ENCODE measurements at places on chromosomes 1 and 21. TPM values are rescaled to one million over a fixed set of nuclear protein-coding genes. Genes with fewer than 3 reads are reported as not detected.

GRCh38 chr1:46094471-46095005 lies 37.9 kb downstream of the PIK3R3 start:
- DNase-seq = no peak

DNA sequence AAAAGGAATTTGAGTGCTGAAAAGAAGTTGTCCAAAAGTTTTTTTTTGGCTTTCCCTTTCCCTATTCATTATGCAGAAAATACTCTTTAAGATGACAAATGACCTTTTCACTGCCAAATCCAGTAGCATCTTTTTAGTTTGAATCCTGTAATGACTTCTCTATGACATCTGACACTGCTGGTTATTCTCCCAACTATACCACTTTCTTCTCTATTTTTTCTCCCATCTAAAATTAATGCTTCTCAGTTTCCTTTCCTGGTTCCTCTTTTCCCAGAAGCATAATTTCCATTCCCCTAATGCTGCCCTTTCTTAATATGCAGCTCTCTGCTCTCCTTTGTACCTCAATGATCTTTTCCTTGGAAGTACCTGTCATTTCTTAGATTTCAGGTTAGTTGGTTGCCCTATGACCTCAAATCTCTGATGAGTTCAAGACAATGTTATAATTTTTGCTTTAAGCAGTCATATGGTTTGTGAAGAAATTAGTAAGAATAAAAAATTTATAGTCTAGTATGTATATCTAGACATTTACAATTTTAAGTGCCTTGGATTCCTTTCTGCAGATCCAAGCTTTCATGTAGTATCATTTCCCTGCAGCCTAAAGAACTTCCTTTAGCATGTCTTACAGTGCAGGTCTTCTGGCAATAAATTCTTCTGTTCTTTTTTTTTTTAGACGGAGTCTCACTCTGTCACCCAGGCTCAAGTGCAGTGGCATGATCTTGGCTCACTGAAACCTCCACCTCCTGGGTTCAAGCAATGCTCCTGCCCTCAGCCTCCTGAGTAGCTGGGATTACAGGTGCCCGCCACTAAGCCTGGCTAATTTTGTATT lies 150.8 kb downstream of the CDC42BPA start:
- DNase-seq = no peak

Gene HCRTR1
- not detected for total RNA-seq

Gene CAPZB
- total RNA-seq = 157 TPM

Gene ACADM
- 41.0 TPM for total RNA-seq

DNA sequence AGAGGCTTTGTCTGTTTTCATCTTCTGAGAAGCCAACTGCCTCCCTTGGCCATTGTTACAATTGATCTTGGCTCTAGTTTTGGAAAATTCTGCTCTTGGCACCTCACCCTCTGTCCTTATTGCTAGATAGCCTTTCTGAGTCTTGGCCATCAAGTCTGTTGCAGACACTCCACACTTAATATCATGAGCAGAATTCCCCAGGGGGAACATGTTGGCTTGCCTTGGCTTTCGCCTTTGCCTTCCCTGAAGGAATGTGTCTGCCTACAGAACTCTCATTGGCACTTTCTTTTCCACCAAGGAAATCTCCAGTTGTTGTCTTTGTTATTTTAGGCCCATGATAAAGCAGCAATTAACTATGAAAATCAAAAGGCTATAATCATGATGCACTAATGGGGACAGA lies 42.7 kb upstream of the LDLRAP1 start:
- DNase-seq = no peak

DNA sequence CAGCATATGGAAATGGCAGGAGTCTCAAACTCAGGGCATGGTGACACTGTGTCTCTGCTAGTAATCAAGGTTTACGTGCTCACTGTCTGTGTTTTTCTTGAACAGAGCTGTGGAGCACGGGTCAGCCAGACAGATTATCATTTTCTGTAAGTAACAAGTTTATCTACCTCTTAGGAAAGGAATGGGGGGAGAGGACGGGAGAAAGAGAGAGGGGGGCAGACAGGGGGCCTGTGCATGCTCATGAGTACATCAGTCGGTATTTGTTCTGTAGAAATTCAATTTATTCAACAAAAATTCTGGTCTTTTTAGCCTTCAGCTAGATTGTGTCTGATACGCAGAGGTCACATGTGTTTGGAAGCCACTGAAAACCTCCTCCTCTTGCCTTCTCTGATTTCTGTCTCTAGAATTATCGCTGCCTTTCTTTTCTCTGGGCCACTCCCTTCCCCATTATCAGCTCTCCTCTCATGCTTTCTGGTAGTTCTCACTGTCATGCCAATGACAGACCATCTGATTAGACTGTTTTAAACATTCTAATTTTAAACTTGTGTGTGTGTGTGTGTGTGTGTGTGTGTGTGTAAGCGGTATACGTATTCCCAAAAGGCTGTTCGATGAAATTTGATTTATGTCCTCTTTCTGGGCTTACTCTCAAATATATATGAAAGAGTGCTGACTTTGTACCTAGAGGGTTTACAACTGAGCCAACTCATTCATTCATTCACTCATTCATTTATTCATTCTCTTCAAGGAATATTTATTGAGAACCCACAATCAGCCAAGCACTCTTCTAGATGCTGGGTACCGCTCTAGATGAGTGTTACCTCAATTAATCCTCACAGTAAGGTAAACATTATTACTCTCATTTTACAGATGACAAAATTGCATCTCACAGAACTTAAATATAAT lies 636.9 kb downstream of the KIF26B start:
- no peak for DNase-seq

DNA sequence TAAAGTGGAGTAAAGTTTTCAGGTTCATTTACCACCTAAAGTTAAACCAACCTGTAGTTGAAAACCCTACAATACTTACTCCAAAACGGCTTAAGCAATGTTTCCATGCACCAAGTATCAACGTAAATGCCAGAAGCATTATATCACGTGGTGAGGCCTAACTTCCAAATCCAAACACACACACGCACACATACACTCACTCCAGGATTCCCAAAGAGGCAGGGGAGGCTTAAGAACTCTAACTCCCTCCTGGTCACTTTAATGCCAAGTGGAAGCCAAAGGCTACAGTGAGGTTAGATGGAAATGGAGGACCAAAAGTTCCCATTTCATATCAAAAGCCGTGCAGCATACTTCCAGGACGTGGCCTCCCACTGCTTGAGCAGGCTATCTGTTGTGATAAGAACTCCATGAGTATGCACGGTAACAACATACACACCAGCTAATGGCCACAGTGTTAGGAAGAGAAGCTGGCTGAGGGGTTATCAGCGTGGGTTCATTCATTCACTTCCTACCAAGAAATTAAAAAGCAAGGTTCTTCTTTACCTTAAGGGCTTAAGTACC lies 224.1 kb downstream of the SLC45A1 start:
- no peak for DNase-seq

GRCh38 chr1:172107316-172107975 lies 266.1 kb downstream of the DNM3 start:
- no peak for DNase-seq

Gene PTP4A2
- total RNA-seq = 155 TPM

DNA sequence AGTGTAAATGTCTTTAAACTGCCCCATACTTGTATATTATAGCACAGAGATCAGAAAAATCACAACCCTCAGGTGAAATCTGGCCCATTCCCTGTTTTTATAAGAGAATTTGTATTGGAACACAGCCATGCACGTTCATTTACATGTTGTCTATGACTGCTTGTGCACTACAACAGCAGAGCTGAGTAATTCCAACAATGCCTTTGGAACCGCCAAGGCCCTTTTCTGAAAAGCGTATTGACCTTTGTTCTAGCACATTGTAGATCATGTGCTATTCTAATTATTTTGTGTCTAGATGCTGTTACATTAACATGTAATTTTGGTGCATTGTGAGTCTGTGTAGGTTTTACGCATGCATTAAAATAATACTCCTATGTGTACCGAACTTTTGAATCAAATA lies 339.6 kb downstream of the CHRM3 start:
- no peak for DNase-seq

DNA sequence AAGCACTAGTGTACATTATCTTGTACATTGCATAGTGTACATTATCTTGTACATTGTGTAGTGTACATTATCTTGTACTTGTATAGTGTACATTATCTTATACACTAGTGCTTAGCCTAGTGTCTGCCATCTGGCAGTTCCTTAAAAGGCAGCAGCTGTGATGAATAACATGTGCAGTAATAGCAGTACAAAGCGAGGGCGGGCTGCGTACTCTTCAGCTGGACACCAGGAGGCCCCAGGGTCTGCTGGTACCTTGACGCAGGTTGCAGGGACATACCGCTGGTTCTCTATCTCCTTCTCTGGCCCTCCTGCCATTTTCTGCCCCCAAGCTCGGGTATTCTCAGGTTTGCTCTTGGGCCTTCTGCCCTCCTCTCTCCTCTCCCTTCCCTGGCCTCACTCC lies 149.6 kb downstream of the SEC16B start:
- DNase-seq = no peak

DNA sequence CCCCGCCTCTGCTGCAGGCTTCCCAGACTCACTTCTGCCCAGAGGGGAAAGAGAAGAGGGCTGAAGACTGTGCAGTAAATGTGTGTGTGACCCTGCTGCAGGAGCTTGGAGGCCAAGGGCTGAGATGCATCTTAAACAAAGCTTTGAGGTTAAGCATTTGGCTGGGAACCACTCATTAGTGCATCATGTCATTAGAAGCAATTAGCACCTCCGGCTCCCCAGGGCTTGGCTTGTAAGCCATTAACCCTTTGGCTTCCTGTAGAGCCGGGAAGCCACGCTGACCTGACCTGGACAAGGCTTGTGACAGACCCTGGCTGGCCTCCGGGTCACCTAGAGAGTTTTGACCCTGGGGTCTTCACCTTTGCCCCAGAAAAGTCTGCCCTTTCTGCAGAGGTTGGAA lies 77.0 kb downstream of the CSMD2 start:
- DNase-seq = no peak

Gene CYP4B1
- 641 TPM for total RNA-seq

- no peak for DNase-seq
These were observed 150.8 kb downstream of the MAST2 start for GRCh38 chr1:45953934-45954847.

Gene FRRS1
- total RNA-seq = 4.1 TPM

- DNase-seq = no peak
These were observed 7.8 kb downstream of the DMRTA2 start for GRCh38 chr1:50415235-50416149.

Gene CFHR4
- not detected for total RNA-seq

DNA sequence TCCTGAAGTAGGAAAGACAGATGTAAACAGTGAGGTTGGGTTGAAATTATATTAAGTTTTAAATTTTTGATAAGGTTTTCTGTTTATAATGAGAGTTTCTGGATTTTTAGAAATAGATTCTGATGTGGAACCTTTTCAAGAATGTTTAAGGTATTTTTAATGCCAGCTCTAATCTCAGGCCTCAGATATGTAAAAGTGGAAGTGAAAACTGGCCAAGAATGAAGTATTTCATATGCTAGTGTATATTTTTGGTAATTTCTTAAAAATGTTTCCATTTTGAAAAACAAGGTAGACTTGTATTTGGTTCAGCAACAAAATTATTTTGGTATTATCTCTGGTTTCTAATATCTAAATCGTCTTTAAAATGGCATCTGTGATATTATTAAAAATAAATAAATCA lies 14.4 kb downstream of the IFNAR1 start:
- DNase-seq = no peak

Gene YY1AP1
- total RNA-seq = 225 TPM

Gene KIF2C
- total RNA-seq = 2.6 TPM

- DNase-seq = peak; percentile 37
These were observed 37.7 kb downstream of the SH3GLB1 start for GRCh38 chr1:86741947-86742572.

DNA sequence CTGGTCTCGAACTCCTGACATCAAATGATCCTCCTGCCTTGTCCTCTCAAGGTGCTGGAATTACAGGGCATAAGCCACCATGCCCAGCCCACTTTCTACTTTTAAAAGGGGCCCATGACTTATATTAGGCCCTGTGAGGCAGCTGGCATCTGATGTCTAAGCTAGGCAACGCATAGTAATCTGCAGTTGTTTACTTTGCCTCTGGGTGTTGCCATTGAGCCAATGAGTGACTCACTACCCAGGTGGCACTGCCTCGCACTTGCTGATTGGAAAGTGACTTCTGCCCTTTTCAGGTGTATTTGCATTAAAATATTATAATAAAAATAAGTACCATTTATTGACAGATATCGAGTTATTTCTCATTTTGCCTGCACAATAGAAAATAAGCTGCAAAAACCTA lies 84.9 kb downstream of the KIF14 start:
- DNase-seq = peak; percentile 22

- DNase-seq = no peak
These were observed 27.2 kb upstream of the FOXE3 start for GRCh38 chr1:47388891-47389238.

DNA sequence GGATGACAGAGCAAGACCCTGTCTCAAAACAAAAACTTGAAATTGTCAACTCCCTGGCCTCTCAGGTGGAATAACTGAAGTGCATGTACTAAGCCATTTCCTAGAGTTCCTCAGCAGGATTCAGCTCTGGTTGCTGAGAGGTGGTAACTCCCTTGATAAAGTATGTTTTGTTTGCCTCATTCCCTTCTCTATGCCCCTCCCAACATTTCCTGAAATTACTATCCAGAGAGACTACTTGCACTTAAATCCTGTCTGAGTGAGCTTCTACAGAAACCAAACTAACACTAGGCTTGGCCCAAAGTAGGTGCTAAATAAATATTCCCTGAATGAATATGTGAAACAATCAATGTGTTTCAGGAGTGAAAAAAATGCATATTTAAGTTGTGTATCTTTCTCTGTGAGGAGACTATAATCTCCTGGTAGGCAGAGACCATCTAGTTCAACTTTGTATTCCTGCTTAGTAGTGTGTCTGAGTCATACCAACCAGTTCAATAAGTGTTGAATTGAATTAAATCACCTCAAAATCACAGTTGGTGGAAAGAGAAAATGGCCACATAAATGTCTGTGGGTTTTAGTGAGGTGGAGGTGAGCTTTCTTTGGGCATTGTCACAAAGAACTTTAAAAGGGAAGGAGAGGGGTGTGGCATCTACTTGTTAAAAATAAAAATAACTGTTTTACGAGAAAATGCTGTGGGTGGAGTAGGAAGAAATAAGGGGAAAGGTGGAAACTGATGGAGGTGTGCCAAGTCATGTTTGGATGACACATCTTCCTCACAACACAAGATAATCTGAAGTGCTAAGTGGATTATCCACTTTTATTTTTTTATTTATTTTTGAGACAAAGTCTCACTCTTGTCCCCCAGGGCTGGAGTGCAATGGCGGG lies 12.6 kb downstream of the RIMKLA start:
- DNase-seq = no peak

Gene OR6N1
- 0.20 TPM for total RNA-seq

- DNase-seq = no peak
These were observed 81.0 kb downstream of the MAN1C1 start for GRCh38 chr1:25697435-25698217.

DNA sequence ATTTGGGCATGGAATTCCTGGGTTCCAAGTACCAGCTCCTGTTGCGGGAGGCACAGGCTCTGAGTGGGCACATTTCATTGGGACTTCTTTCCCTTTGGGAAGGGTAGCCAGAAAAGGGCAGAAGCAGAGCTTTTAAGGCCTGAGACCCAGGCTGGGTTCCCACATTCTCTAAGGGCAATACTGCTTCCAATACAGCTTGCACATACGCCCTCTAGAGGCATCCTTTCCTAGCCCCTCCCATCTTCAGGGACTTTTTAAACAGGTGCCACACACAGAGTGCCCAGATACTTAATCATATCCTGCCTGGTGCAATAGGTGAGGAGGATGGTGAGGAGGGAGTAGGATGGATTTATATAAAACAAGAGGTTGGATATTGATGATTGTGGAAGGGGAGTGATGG lies 5.7 kb downstream of the GPR88 start:
- DNase-seq = no peak

- peak; percentile 84 for DNase-seq
These were observed 7.5 kb downstream of the ELF3 start for GRCh38 chr1:202017749-202018467.
